ENCODE measurements at places on chromosomes 2 and 18.

GRCh38 chr18:67319109-67319508, 197.4 kb downstream of the DSEL start:
- DNase-seq = no peak

DNA sequence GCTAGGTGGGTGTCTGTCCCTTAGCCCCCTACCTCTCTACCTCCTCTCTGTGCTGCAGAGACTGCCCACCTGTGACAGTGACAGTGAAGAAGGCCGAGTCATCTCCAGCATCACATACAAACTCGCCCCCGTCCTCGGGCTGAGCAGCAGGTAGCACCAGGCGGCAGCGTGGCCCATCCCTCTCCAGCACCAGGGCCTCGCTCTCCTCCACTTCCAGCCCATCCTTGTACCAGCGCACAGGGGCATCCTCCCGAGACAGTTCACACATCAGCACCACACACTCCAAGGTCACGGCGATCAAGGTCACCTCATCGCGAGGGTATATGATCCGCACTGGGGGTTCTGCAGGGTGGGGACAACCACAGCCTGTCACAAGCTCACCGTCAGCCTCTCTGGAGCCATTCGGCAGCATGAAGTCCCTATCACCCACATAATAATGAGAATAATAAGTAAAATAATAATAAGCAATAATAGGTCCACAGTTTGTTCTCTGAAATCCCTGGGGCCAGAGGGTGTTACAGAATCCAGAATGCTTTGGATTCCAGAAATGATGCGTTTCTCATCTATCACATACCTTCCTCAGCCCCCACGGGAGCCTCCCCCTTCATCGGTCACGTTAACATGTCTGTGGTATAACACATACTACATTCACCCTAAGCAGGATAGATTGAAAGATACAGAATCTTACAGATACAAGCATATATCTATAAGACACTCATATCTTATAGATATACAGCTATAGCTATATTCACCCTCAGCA, 12.0 kb downstream of the OBSL1 start:
- no peak for DNase-seq

DNA sequence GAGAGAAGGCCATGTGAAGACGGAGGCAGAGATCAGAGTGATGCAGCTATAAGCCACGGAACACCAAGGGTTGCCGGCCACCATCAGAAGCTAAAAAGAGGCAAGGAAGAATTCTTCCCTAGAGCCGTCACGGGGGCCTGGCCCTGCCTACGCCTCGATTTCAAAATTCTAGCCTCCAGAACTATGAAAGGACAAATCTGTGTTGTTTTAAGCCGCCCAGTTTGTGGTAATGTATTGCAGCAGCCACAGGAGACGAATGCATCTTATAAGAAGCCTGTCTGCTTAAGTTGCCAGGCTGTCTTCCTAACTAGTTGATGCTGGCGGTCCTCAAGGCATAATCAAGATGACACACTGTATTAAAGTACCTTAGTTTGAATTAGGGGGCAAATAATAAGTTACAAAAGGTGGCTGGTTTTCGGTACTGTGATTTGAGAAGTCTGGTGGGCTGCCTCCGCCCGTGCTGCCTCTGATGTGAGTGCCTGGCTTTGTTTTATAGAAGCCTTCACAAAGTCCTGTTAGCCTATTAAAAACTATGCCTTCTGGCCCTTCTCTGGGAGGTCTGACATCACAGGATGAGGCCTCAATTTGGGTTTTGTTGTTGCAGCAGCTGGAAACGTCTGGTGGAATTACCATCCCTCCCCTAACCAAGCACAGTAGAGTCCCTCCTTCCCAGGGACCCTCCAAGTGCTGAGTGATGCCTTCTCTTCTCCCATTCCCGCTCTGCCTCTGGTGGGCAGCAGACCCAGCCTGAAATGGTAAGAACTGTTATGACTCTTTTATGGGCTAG, 53.6 kb downstream of the SRD5A2 start:
- DNase-seq = no peak

GRCh38 chr2:123783164-123783563, 241.9 kb upstream of the CNTNAP5 start:
- no peak for DNase-seq

DNA sequence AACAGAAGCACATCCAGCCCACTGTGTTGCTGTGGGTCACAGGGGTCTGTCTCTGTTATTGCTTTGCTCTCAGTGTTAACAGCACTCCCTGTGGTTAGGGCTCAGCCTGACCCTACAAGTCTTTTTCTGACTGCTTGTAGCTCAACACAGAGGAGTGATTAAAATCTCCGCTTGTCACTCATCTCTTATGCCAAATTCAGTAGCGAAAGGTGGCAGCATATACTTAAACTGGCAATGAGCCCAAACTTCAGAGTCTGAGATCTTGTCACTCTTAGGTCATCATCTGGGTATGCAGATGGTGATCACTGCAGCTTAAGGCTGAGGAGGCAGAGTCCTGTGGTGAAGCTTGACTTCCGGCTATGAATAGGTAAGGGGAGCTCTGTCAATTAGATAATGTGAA, 63.3 kb upstream of the CSRNP3 start:
- no peak for DNase-seq

DNA sequence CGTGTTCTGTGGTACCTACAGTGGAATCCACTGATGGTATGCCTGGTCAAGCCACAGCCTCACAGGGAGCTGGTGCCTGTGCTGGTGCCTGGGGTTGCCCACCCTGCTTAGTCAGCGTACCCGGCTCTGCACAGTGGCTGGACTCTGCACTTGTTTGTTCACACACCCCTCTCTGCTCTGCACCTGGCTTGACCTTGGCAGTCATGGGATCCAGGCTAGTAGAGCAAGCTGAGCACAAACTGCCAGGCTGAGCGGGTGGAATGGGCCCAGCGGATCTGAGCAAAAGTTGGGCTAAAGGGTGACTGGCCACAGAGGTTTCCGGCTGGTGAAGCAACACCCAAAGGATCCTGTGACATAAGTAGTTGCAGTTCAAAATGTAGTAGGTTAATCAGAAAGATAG, 163.5 kb downstream of the CDH19 start:
- no peak for DNase-seq

Measured in activated CD4-positive, CD25-positive, alpha-beta regulatory T cell treated with anti-CD3 and anti-CD28 coated beads, Interleukin-2, amount 50 U/mL, for 16 hours (primary cell).